ENCODE measurements at places on chromosomes 1 and 21.

- no peak for DNase-seq
Observed at GRCh38 chr1:83805921-83806320, 193.0 kb downstream of the TTLL7 start.

DNA sequence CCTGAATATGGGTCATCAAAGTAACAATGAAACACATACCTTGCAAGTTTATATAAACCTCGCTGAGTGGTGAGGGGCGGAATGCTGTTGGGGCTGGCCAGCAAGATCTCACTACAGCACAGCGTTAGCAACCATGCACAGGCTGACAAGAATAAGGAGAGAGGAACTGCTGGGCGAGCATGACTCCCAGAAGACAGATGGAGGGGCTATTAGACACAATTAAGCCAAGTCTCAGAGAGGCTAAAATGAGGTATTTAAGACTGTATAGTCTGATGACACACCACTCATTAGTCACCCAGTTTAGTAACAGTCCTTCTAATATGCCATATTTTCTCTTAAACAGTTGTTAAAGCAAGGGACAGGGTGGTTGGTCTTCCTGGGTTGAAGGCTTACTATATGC is 340.2 kb upstream of the NR5A2 start:
- no peak for DNase-seq

GRCh38 chr1:15636436-15636835 is 19.2 kb downstream of the DDI2 start:
- no peak for DNase-seq

DNA sequence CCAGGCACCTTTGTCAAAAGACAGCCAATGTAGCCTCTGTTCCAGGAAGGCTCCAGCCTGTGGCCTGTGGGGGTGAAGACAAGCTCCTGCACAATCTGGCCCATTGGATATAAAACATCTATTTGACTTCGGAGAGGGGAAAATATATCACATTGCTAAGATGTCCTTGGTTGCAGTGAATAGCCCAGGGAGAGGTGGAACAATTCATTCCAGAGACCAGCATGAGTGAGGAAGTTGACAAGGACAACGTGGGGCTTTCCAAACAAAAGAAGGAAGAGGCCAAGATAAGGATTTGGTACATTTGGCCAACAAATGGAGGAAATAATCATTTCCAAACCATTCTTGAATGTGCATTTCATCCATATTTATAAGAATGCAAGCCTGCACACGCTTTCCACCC is 187.0 kb downstream of the ETS2 start:
- DNase-seq: no peak

DNA sequence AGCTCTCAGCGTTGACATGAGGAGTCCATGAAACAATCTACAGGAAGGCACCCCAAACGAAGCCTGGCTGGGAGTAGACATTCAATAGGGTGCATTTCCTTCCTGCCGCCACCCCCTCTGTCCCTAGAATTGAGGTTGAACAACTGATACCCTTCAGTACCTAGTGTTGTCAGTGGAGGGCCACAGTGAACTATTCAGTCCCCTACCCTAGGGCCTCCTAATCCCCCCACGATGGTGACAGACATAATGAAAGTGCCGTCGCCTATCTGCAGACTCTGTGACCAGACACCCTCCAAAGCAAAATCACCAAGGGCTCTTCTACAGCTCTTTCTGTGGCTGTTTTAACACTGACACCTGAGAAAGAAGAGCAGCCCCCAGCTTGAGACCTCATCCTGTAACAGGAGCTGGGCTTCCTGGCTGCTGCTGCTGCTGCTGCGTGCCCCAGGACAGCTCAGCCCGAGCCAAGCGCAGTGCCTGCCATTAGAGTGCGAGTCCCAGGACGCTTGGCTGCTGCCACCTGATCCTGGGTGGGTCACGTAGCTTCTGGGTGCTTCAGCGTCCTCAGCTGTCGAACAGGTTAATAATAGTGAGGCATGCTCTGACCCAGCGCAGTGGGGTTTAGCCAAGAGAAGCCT is 183.0 kb downstream of the ZBTB18 start:
- DNase-seq: no peak

- DNase-seq: no peak
Observed at GRCh38 chr21:27683292-27683691, 716.4 kb upstream of the ADAMTS5 start.

DNA sequence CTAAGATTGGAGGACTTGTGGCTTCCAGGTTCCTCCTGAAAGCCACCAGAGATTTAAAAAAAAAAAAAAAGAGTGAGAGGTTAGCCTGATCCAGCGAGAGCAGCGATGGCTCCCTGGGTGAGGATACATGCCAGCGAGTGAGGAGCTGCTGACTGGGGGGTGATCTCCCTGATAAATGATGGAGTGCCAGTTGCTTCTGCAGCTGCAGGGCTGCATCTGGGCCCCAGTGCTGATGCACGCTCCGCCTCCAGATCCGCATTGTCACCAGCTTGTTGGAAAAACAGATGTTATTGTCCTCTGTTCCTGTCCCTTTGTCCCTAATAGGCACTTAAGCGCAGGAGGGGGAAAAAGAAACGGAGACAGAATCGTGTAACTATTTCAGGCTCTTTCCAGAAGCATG is 28.6 kb downstream of the UBIAD1 start:
- no peak for DNase-seq

DNA sequence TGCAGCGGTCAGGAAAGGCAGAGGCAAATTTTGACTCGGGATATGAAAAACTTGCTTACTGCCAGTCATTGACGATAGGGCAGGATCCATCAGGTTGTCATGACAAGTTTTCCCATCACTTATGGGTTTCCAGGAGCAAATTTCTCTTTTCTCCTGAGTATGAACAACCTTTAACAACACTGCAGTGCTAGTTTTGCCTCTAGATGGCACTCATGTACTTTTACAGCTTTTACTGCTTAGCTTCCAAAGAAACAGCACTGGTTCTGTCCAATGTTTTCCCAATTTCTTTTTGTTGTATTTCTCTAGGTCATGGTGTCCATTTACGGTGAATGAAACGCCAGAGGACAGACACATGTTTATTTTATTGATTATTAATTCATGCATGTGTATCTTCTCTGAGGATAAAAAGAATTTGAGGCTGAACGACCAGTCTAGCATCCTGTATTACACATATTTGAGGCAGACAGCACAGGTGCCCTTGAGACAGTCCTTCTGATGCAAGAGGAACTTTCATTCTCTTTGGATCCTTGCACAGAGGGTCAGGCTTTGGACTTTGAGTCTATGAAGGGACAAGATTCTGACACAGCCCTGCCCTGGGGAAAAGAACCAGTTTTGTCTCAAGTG is 112.3 kb upstream of the TRABD2B start:
- DNase-seq: no peak

DNA sequence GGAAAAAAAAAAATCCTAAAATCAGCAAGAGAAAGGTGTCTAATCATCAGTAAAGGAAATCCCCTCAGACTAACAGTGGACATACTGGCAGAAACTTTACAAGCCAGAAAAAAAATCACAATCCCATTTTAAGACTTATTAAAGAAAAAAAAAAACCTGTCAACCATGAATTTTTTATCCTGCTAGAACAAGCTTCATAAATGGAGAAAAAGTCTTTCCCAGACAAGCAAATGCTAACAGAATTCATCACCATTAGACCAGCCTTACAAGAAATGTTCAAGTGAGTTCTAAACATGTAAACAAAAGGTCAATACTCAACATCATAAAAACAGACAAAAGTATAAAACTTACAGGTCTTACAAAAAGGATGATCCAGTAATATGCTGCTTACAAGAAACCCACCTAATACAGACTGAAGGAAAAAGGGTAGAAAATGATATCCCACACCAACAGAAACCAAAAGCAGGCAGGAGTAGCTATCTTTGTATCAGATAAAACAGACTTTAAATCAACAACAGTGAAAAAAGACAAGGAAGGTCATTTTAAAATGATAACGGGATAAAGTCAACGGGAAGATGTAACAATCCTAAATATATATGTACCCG is 129.6 kb downstream of the EVI5 start:
- no peak for DNase-seq

DNA sequence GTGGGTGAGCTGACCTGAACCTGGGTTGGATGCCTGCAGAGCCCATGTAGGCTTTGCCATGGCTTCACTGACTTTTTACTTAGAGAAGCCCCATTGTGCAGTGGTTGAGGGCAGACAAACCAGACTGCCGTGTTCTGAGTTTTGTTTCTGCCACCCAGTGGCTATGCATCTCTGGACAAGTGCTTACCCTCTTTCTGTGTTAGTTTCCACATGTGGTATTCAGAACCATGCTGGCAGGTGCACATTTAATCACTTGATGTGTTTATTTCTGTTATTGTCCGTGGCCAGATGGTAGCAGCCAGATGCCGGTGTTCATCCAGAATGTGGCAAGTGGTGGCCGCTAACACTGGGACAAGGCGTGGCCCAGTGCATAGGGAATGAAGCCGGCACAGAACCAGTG is 10.3 kb upstream of the PTPN7 start:
- DNase-seq: no peak
